ENCODE measurements at places on chromosomes 1 and 21.
A peak's percentile ranks its signal among the peaks of the same experiment; 100 is the strongest.

DNA sequence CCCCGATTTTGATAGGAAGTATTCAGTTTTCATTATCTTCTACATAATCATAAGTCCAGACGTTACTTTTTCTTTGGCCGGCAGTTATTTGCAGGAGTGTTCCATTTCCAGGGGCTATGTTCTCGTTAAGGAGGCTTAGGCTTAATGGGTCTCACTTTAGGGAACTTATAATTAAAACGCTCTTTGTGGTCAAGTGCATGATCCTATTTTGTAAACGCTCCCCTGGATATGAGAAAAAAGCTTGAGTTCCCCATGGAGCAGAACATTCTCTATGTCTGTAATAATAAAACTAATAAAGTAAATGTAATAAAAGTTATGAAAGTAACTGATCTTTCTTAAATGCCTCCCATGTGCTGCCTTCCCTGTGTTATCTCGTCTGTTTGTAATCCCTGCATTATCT lies 48.7 kb upstream of the GPR153 start:
- DNase-seq = no peak

GRCh38 chr1:65769636-65770035 lies 23.1 kb upstream of the PDE4B start:
- DNase-seq = no peak

DNA sequence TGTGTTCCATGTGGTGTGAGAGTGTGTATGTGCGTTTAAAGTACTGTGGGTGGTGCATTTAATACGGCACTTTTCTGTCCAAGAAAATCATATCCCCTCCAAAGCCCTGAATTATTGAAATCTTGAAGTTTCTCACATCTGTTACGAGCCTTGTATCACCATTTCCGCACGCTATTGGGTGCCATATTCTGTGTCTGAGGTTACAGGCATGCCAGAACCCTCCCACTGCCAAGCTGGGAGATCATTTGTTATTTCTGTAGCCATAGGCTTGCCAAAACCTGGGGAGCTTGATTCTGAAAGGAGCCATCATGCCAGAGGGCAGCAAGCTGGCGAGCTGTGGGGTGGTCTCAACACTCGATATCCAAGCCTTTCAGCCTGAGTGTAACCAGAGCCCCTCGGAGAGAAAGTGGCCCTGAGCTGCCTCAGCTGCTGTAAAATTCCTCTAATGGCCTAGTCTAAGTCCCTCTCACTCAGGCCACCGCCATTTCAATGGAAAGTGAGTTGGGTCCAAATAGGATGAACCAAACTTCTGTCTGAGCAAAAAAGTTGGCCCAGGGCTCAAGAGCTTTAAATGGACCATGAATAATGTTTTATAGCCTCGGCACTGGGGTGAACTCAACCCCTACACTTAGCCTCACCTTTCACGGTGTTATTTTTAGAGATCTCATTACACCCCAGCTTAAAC lies 298.4 kb upstream of the DUSP10 start:
- no peak for DNase-seq

DNA sequence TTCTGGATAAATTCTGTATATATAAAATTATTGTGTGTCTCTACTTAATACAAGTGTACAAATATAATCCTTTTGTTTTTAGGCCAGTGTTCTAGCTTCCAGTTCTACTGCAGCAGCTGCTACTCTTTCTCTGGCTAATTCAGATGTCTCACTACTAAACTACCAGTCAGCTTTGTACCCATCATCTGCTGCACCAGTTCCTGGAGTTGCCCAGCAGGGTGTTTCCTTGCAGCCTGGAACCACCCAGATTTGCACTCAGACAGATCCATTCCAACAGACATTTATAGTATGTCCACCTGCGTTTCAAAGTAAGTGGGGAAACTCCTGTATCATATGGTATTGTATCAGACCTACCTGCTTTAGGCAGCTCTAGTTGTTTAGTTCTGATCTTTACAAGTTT lies 21.3 kb upstream of the OLFML3 start:
- no peak for DNase-seq

- DNase-seq = no peak
Observed at GRCh38 chr1:99850459-99851291, 514 bp downstream of the AGL start.

GRCh38 chr1:33548319-33548718 lies 75.9 kb downstream of the ZSCAN20 start:
- no peak for DNase-seq

DNA sequence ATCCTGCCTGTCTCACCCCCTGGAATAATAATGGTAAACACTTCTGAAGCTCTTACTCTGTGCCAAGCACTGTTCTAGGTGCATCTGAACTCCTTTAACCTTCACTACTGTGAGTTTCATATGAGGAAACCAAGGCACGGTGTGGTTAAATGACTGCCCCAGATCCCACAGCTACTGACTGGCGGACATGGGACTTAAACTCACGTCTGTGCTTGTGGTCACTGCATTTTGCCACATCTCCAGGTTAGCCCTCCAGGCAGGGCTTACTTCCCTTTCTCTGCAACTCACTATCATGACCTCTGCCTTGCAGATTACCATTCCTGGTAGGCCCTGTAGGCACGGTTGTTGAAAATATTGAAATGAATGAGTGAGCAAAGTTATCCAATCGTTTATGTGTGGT lies 83.4 kb downstream of the ADSS2 start:
- peak; percentile 47 for DNase-seq

GRCh38 chr1:192592517-192592916 lies 16.9 kb downstream of the RGS1 start:
- no peak for DNase-seq

GRCh38 chr1:40450495-40451237 lies 390 bp downstream of the ZFP69B start:
- DNase-seq = peak; percentile 8

DNA sequence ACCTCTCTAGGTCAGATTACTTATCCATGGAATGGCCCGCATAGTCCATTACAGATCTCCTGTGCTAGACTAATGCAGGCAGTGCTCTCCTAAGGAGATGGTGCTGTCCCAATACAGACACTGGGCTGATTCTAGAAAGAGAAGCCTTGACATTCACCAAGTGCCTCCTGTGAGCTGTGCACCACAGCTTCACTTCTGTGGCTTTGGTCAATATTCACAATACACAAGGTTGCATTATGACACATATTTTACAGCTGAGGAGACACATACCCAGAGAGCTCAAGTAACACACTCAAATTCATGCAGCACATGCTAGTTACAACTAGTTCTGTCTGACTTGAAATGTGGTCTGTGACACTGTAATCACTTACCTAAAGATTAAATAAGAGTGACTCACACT lies 59.4 kb upstream of the LRRC8B start:
- DNase-seq = peak; percentile 31

DNA sequence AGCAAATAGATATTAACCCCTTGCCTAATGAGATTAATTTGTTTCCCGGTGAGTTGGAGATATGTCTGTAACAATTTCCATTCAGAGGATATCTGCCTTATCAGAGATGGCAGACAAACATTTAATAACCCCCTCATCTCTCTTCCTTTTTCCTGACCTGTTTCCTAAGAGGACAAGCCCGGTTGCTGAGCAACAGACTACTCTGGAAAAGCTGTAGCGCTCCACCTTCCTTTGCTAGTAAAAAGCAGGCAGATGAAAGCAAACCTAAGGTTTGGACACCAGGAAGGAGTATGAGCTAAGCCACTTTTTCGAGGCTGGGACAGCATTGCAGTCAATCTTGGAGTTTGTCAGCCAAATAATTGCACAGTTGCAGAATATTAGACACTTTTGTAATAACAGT lies 82.4 kb downstream of the RGS21 start:
- DNase-seq = no peak

DNA sequence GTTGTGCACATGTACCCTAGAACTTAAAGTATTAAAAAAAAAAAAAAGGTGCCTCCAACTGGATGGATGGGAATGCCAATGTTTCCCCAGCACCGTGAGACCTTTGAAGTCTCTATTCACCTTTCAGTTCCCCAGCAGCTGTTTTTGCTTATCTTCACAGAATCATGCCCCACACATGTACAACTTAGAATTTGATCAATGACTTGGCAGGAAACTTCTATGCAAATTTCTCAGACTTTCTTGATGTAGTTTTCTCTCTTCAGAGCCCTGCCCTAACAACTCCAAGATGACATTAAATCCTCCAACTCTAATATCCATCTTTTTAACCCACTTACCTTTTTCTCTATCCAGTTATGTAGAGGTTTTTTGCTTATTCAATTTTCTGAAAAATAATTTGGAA lies 144.3 kb downstream of the PLPPR5 start:
- DNase-seq = no peak
